ENCODE measurements at places on chromosomes 1 and 21. TPM values are rescaled to one million over a fixed set of nuclear protein-coding genes. Genes with fewer than 3 reads are reported as not detected.

Gene GFI1
- 0.57 TPM for total RNA-seq

Gene BARHL2
- not detected for total RNA-seq

Gene IFI44
- total RNA-seq, result 3.3 TPM

Gene CLCA2
- 0.44 TPM for total RNA-seq

Gene ADAMTS5
- total RNA-seq, result 14.9 TPM

Gene FCRL5
- total RNA-seq, result not detected

Gene HRNR
- not detected for total RNA-seq

Gene LCE3E
- total RNA-seq, result not detected

Gene DIO1
- total RNA-seq, result not detected

Gene TSSK3
- 0.57 TPM for total RNA-seq

Gene PRRC2C
- total RNA-seq, result 73.2 TPM
